Inflammatory macrophage treated with lipopolysaccharide for 4 hours (primary cell): ENCODE measurements at places on chromosomes 3 and 15.

DNA sequence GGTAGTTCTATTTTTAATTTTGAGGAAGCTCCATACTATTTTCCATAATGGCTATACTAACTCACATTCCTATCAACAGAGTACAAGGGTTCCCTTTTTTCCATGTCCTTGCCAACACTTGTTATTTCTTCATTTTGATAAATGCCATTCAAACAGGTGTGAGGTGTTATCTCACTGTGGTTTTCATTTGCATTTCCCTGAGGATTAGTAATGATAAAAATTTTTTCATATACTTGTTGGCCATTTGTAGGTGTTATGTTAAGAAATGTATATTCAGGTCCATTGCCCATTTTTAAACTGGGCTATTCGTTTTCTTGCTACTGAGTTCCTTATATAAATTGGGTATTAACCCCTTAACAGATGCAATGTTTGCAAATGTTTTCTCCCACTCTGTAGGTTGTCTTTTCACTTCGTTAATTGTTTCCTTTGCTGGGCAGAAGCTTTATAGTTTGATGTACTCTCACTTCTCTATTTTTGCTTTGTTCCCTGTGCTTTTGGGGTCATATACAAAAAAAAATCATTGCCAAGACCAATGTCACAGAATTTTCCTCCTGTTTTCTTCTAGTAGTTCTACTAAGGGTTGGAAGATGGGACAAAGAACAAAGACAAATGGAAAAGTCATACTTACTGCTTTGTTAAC, 11.0 kb upstream of the VPS39 start:
- DNase-seq, result peak; percentile 13

DNA sequence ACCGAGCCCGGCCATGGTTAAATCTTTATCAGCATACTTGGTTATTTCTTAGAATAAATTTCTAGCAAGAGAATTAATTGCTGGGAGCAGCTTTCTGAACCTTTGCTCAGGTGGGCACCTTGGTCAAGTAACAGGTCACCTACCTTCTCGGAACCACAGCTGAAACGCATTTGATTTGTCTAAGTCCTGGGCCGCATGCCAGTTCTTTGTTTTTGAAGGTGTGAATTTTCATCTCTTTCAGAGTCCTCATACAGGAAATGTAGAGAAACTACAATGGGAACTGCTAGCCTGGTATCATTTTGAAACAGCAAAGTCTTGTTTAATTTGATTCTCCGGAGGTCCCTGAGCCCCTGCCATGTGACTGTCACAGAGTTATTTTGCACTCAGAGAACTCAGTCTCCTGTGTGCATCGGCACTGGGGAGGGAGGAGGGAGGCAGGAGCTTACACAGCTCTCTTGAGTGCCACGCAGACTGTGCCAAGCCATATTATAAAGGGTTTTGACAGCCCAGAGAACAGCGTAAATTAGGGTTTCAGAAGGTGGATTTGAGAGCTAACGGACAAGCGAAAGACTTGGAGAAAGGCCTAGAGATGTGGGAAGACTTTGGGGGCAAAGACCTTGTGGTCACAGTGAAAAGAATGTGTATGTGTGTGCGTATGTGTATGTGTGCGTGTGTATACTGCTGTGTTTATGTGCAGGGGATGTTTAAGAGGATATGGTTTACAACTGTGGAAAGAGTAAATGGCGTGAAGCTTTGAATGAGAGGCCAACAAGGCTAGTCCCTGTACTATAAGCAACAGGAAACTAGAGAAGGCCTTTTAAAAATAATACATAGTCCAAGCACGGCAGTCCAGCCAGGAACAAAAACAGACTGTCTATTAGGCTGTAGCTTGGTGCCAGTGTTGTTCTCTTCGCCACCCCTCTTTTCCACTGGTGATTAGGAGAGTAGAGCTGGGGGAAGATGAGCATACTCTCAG, 61.8 kb upstream of the ATP13A3 start:
- no peak for DNase-seq

DNA sequence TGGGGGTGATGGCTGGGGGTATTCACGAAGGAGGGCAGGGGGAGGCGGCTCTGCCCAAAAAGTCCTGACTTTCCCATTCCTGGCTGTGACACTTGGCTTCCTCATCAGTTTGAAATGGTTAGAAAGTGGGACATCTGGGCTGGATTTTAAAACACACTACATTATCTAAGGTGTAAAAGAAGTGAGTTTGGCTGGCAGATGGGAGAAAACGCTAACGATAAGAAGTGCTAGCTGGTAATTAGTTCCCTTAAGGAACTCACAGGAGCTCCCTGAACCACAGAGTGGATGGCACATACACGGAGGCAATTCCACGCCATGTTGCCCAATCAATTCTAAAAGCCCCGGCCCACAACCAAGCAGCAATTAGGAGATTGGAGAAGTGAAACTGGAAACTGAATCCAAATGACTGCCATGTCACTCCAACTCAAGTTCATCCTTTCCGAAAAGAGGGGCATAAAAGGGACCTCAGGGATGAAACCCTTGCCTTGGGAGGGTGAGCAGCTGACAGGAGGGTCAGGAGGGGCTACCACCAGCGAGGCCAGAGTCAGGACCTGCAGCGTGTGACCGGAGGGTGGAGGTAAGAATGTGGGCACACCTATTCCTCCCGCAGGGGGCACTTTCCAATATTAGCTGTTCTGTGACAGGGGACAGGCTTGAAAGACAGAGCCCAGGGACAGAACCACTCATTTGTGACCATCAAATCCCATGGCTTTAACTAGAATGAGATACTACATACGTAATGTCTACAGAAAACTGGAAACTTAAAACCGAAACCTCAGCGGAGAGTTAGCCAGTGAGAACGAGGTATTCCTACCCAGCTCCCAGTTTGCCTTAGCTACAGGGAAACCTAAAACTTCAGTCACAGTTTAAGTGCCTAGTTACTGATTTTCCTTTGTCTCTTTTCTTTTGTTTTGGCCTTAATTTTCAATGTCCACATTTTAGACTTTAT, 95.3 kb upstream of the OXTR start:
- DNase-seq, result peak; percentile 93

- no peak for DNase-seq
Measured at GRCh38 chr15:41336549-41336948, 3.9 kb downstream of the NUSAP1 start.

- no peak for DNase-seq
Measured at GRCh38 chr3:119783255-119783654, 1.4 kb downstream of the NR1I2 start.

- no peak for DNase-seq
Measured at GRCh38 chr3:13776253-13777050, 103.4 kb downstream of the WNT7A start.

DNA sequence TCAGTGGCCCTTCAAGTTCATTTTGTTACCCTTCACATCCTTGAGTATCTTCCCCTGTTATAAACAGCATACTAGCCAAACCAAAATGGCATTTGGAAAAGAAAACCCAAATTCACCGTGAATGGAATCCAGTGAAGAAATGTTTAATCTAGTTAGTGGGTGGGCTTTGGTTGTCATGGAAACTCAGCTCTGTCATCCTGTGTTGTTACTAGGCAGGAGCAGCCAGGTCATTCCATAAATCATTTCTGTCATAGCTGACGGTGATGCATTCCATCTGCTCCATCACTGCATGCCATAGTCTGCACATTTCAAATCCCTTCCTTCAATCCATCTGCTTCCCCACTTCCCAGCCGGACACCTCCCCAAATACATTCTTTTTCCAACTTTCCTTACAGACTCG, 140.4 kb upstream of the CGNL1 start:
- no peak for DNase-seq

DNA sequence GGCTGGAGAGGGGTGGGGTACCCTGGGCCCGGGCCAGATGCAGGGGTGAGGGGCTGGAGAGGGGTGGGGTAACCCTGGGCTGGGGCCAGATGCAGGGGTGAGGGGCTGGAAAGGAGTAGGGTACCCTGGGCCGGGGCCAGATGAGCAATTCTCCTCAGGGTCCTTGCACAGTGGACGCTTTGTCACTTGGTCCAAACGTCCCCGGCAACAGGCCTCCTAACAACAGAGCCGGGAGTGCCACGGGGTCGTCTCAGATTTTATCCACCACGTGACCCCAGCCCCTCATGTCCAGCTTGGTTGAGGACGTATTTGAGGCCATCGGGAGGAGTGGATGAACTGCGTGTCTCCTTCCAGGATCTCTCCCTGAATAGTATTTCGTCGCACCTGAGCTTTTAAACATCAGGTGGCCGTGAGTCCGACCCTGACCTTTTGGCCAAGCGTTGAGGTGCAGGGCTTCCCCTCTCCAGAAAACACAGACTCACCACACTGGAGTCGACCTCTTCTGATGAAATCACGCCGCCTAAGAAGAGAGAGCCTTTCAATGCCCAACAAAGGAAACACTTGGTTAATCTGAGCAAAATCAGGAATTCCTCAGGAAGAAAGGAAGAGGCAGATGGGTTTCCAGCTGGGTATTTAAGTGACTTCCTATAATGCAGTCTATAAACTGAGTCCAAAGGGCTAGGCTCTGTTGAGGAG, 12.8 kb upstream of the LRRC15 start:
- DNase-seq, result no peak

GRCh38 chr15:65275104-65275727, 11.5 kb downstream of the PARP16 start:
- peak; percentile 7 for DNase-seq

- DNase-seq, result no peak
Measured at GRCh38 chr15:43242616-43243015, 21.8 kb upstream of the EPB42 start.

GRCh38 chr3:71549951-71550350, 33.6 kb downstream of the FOXP1 start:
- DNase-seq, result no peak

DNA sequence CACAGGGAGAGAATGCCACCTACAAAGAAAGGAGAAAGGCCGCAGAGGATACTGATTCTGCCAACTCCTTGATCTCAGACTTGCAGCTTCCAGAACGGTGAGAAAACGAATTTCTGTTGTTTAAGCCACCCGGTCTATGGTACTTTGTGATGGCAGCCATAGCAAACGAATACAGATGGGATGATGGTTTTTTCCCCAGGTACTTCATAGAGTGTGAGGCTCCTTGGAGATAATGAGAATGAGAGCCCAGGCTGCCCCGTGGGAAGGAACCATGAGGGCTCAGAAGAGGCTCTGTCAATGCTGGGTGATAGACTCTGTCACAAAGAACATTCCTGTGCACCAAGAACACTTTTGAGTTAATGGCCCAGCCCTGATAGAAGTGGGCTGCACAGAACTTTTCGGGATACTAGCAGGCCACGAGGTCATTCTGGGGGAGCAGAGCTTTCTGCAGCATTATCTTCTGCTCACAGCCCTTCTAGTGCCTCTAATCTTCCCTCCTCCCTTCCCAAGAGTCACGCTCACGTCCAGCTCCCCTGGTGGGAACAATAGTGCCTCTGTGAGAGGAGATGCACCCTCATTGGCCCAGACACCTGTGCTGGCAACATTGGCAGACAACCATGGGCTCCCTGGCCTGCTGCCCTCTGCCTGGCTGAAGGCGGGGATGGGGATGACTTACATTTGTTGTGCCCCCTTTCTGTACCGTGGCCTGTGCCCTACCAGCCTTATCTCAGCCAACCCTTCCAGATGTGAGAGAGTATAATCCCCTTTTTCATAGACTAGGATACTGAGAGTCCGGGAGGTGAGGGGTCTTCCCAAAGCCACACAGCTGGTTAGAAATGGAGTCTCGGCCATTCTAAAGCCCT, 5.2 kb upstream of the RLBP1 start:
- DNase-seq, result no peak
